ENCODE measurements at places on chromosomes 2 and 18.

DNA sequence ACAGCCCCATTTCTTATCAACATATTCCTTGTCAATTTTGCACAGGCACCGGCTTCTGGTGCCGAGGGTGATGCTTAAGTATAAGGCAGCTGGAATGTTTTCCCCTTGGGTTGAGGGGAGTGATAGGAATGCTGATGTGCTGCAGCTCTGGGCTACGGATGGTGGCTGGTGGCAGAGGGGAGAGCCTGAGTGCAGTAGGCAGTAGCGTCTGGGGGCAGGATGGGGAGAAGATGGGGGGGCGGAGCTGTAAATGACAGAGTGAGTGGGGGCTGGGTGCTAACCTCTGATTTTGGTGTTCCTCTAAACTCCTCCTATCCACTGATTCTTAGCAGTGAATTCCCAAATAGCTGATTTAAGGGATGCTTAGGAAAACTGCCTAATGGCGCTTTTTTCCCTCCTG lies 20.7 kb downstream of the TMEM178A start:
- no peak for DNase-seq

DNA sequence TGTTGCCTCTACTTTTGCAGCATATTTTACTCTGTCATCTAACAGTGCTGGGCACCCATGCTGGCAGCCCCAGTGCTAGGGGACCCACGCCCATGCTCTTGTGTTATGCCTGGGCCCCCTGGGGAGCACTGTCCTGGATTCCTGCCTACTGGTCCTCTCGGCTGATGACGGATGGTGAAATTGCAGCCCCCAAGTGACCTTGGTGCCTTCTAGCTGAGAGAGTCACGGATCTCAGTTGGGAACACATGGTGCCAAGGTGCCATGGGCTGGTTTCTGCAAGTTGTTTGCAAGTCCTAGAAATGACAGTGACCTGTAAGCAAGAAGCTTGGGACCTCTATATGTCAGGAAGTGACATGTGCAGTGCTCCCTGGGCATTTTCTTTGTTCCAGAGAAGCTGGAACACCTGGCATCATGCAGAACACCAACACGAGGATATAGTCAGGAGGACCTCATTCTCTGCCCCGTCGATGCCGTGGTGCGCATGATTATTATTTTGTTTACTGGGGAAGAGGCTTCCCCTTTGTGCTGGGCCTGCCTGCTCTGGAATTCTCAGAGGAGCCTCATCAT lies 187.6 kb downstream of the LDLRAD4 start:
- no peak for DNase-seq

DNA sequence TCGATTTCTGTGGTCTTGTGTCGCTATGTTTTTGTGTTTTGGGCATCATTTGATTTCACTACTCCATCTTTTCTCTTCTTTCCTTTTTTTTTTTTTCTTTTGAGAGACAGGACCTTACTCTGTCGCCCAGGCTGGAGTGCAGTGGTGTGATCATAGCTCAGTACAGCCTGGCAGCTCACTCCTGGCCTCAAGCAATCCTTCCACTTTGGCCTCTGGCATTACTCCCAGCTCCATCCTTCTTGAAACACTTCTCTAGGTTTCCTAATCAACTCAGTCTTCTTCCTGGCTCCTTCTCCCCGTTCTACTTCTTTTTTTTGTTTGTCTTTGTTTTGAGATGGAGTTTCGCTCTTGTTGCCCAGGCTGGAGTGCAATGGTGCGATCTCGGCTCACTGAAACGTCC lies 26.5 kb downstream of the TCF23 start:
- DNase-seq = no peak

- no peak for DNase-seq
Observed at GRCh38 chr2:23480957-23481797, 96.2 kb downstream of the KLHL29 start.

Data from activated CD4-positive, alpha-beta T cell treated with anti-CD3 and anti-CD28 coated beads, Interleukin-2, amount 50 U/mL, for 1 hour (primary cell).